ENCODE measurements at places on chromosomes 2 and 18. TPM values are rescaled to one million over a fixed set of nuclear protein-coding genes. Genes with fewer than 3 reads are reported as not detected.

ADAM23 gene
- 22.9 TPM for total RNA-seq

BCL2 gene
- total RNA-seq, result 17.7 TPM

RIOK3 gene
- total RNA-seq, result 42.8 TPM

QPCT gene
- 9.6 TPM for total RNA-seq

FOXI3 gene
- 0.25 TPM for total RNA-seq

SDC1 gene
- total RNA-seq, result 4.9 TPM

GCG gene
- 0.49 TPM for total RNA-seq

TUBB6 gene
- total RNA-seq, result 19.7 TPM

TYMS gene
- total RNA-seq, result 5.2 TPM

MGAT5 gene
- 59.7 TPM for total RNA-seq

All from temporal lobe (tissue), 4 donors.